ENCODE measurements at places on chromosomes 11 and 22.

- no peak for DNase-seq
These were observed 17.3 kb upstream of the MRGPRF start for GRCh38 chr11:69030301-69030700.

DNA sequence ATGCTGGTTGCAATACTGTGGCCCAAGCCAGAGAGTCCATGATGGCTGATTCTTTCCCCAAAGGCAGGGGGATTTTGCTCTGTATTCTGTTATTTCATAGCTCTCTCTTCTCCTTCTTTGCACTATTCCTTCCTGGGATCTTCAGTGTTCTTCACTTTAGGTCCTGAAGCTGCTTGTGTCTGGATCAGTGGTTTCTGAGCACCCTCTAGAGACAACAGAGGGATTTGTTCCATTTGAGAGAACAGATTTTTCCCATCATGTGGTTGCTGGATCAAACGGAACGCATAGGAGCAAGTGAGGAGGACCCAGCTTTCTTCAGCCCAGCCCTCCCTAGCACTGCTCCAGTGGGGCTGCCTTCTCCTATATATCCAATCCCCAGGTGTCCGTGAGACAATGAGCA is 68.7 kb upstream of the SYN3 start:
- no peak for DNase-seq

GRCh38 chr11:72965672-72966071 is 151.5 kb downstream of the ATG16L2 start:
- DNase-seq: no peak

DNA sequence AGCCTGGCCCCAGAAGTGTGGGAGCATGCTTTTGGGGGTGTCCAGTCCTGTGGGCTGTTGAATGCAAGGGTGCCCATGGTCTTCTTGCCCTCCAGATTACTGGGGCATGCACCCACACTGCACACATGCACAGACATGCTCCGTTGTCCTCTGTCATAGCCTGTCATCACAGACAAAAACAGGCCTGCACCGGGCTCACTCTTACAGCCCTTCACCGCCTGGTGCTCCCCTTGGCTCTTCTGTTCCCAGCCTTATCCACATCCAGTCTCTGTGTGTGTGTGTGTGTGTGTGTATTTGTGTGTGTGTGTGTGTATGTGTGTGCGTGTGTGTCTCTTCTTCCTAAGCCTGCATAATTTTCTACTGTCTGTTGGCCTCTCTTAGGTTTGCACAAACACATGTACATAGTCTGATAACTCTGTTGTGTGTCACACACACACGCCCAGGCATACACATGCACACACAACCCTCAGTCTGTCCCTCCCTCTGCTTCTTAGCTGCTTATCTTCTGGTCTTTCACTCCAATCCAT is 23.4 kb upstream of the NECTIN1 start:
- DNase-seq: no peak

- no peak for DNase-seq
These were observed 21.2 kb downstream of the BMAL1 start for GRCh38 chr11:13298765-13299164.

- DNase-seq: no peak
These were observed 10.4 kb downstream of the NUP98 start for GRCh38 chr11:3786781-3787428.

All from activated CD4-positive, alpha-beta T cell treated with anti-CD3 and anti-CD28 coated beads for 1 hour (primary cell).